Activated naive CD8-positive, alpha-beta T cell treated with anti-CD3 and anti-CD28 coated beads, Interleukin-2, amount 10 ng/mL, durations not matched to agents 7 days and 5 days (primary cell): ENCODE measurements at places on chromosomes 3 and 15. TPM values are rescaled to one million over a fixed set of nuclear protein-coding genes. Genes with fewer than 3 reads are reported as not detected.

Gene CCRL2
- 13.5 TPM for total RNA-seq

Gene LRRIQ4
- 0.22 TPM for total RNA-seq

DNA sequence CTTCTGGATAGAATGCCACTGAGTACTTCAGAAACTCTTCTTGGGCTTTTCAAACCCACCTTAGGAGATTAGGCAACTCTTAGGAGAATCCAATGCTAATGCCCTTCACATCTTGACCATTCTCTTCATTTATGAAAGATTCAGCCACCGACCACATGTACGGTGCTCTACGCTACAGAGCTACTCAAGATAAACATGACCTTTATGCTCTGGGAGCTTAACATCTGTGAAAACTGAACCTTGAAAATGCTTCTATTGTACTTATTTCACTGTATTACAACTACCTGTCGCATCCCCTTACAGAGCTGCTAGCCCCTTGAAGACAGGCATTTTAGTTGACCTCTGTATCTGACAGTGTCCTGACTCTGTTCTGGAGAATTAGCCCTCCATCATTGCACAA, 19.5 kb upstream of the ARRDC4 start:
- H3K4me1 ChIP-seq: no peaks in the 10 kb centered on the region
- no peak overlapping the region for H3K27ac ChIP-seq
- H3K36me3 ChIP-seq: no peaks in the 10 kb centered on the region
- DNase-seq: no peak

DNA sequence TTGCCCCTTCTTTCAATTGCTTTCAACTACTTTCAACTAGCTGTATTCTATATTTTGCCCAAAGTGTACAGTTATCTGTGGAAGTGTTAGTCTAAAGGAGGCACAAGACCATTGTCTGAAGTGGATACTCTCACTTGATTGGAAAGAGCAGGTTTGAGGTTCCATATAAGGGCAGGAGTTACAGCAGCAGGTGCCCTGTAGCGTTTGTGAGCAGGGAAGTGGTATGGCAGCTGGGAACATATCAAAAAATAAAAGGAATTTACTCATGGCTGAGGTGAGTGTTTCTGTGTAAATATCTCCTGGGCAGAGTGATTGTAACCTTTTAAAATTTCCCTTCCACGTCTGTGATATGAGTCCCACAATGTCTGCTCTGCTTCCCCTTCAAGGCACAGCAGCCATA, 38.5 kb upstream of the DNAJC13 start:
- H3K36me3 ChIP-seq: no peaks in the 10 kb centered on the region
- H3K27ac ChIP-seq: no peak overlapping the region
- DNase-seq: no peak
- peaks cover 9% of the 10 kb centered on the region for H3K27me3 ChIP-seq
- no peak overlapping the region for H3K4me3 ChIP-seq
- no peaks in the 10 kb centered on the region for H3K4me1 ChIP-seq

GRCh38 chr15:78049691-78050440, 27.6 kb downstream of the TBC1D2B start:
- peak overlapping the region; percentile 76 for H3K4me3 ChIP-seq
- H3K27me3 ChIP-seq: no peaks in the 10 kb centered on the region
- DNase-seq: no peak
- H3K4me1 ChIP-seq: peaks cover 76% of the 10 kb centered on the region
- peaks cover 30% of the 10 kb centered on the region for H3K36me3 ChIP-seq
- peak overlapping the region; percentile 93 for H3K27ac ChIP-seq

DNA sequence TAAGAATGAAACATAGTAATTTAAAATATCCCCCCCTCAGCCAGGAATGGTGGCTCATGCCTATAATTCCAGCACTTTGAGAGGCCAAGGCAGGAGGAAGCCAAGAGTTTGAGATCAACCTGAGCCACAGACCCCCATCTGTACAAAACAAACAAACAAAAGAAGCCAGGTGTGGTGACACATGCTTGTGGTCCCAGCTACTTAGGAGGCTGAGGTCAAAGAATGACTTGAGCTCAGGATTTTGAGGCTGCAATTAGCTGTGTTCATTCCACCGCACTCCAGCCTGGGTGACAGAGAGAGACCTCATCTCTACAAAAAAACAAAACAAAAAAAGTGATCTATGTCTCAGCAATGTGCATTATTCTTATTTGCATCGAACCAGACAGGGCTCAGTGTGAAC, 800.8 kb downstream of the MCTP2 start:
- H3K36me3 ChIP-seq: no peaks in the 10 kb centered on the region
- H3K27me3 ChIP-seq: no peaks in the 10 kb centered on the region
- no peak for DNase-seq
- no peaks in the 10 kb centered on the region for H3K4me1 ChIP-seq

DNA sequence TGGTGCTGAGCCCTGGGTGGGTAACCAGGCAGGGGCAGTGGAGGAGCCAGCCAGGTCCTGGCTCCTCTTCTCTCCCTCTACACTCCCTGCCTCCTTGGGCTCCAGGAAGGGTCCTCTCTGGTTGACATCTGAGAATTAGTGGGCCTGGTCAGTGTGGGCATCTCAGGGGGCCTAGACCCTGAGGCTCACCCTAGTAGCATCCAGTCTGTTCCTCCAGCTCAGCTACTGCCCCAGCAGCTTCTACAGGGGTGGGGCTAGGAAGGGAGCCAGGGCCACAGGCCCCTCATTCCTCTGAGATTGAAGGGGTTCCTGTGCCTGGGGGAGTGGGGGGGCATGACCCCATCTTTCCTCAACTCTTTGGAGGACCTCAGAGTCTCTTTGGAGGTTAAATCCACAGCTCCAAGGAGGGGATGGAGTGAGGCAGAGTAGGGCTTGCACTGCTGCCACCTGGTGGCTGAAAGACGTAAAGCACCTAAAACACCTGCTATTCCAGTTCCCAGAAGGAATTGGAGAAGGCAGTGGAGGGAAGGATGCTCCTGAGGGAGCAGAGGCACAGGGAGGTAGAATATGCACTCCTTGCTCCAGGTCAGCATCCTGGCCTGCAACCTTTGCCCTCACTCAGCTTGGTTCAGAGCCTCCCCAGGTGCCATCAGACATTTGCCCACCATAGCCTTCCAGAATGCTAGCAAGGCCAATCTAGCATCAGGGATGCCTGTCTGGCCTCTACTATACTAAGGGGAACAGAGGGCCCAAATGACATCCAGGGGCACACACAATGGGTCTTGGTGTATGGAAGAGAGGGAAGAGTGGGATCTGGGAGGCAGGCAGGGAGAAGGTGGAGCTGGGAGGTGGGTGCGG, 25.1 kb downstream of the C3orf18 start:
- peaks cover 1% of the 10 kb centered on the region for H3K4me1 ChIP-seq
- H3K4me3 ChIP-seq: no peak overlapping the region
- no peaks in the 10 kb centered on the region for H3K36me3 ChIP-seq

DNA sequence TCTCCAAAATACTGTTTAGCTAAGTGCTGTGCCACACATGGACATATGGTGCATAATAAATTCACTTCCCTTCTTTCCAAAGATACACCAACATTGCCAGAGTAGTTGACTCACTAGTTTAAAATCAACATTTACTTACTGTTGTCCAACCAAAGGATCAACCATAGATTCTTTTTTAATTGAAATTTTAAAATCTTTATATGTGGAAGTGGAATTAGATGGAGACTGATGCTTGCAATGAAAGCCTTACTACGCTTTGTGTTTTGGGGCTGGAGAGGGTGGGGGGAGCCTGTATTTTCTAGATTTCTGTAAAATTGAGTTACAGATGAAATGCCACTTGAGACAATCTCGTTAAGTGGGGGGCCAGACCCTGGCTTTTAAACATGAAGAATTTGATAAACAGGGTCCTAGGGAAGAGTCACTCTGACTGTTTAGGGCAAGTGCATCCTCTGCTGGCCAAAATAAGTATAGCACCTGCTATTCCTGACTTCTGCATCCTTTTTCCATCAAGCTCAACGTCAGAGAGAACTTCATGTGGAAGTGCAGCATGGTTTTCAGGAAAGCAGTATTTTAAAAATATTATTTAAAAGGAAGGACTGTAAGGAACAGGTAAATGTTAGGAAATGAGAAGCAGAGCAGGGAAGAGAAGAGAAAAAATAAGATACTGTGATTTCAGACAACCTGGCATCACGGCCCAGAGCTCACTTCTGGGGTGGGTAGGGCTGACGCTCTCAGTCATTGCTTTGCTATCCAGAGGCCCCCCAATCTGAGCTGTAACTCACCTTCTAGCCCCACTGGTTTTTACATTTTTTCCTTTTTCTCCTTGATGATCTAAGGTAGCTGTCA, 76.7 kb downstream of the BOC start:
- H3K36me3 ChIP-seq: no peaks in the 10 kb centered on the region
- no peaks in the 10 kb centered on the region for H3K4me1 ChIP-seq
- no peak for DNase-seq
- H3K4me3 ChIP-seq: no peak overlapping the region

GRCh38 chr15:48647962-48648361, 2.5 kb upstream of the FBN1 start:
- H3K4me3 ChIP-seq: no peak overlapping the region
- no peak overlapping the region for H3K27ac ChIP-seq
- H3K36me3 ChIP-seq: no peaks in the 10 kb centered on the region
- H3K4me1 ChIP-seq: peaks cover 4% of the 10 kb centered on the region
- H3K27me3 ChIP-seq: peaks cover 52% of the 10 kb centered on the region
- DNase-seq: no peak

Gene RAD51
- total RNA-seq: 52.4 TPM

DNA sequence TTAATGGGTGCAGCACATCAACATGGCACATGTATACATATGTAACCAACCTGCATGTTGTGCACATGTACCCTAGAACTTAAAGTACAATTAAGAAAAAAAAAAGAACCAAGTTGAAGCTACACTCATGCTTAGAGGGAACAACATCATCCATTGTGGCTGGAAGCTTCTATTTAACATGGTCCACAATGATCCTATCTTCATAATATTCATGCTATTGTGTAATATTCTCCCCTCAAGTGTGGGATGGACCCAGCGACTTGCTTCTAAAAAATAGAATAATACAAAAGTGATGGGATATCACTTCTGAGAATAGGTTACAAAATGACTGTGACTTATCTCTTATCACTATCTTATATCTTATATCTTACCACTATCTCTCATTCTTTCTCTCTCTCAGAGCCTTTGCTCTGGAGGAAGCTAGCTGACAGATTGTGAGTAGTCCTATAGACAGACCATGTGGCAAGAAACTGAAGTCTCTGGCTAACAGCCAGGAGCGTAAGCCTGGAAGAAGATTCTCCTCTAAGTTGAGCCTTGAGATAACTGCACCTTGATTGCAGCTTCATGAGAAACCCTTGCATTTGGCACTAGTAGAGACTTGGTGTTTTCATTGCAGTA, 198.5 kb upstream of the MRPL3 start:
- H3K27ac ChIP-seq: no peak overlapping the region
- no peaks in the 10 kb centered on the region for H3K4me1 ChIP-seq
- no peak for DNase-seq
- no peak overlapping the region for H3K4me3 ChIP-seq
- no peaks in the 10 kb centered on the region for H3K36me3 ChIP-seq
- peaks cover 4% of the 10 kb centered on the region for H3K27me3 ChIP-seq

Gene ZNF860
- not detected for total RNA-seq

Gene HHATL
- not detected for total RNA-seq

GRCh38 chr3:151879679-151880415, 6.4 kb downstream of the SUCNR1 start:
- H3K36me3 ChIP-seq: no peaks in the 10 kb centered on the region
- no peak overlapping the region for H3K4me3 ChIP-seq
- DNase-seq: no peak

DNA sequence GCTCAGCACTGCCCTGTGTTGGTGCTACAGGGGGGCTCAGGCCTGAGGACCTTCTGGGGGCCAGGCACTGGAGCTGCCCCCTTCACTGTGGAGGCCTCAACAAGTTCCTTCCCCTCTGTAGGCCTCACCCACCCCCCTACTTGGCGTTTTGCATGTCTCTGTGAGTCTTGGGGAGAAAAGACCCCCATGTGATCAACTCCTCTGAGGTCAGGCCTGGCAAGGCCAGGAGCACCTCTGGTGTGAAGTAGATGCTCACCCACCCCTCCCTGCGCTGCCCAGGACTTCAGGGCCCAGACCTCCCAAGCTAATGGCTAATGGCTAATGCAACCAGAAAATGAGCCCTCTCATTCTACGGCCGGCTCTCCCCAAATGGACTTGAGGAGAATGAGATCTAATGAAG, 34.2 kb upstream of the CHRNB4 start:
- H3K27me3 ChIP-seq: no peaks in the 10 kb centered on the region
- no peak overlapping the region for H3K4me3 ChIP-seq
- no peaks in the 10 kb centered on the region for H3K4me1 ChIP-seq

DNA sequence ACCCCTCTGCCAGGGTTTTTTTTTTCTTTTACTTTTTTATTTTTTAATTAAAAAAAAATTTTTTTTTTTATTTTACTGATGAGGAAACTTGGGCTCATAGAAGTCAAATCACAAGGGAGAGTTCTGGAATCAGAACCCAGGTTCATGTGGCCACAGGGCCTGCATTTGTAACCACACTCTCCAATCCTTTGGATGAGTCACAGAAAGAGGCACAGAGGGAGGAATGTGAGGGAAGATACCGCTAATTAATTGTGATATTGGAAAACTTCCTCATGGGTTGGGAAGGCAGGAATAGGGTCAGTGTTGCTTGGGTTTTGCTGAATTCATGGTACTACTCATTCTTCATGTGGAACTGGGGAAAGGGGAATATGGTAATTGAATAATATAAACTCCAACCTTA, 132.9 kb upstream of the SLC6A11 start:
- no peaks in the 10 kb centered on the region for H3K36me3 ChIP-seq
- no peak overlapping the region for H3K4me3 ChIP-seq
- DNase-seq: no peak
- H3K27ac ChIP-seq: no peak overlapping the region
- no peaks in the 10 kb centered on the region for H3K4me1 ChIP-seq

Gene LRRC31
- not detected for total RNA-seq

Gene SLCO3A1
- total RNA-seq: 29.5 TPM

- H3K27me3 ChIP-seq: peaks cover 2% of the 10 kb centered on the region
- H3K36me3 ChIP-seq: peaks cover 26% of the 10 kb centered on the region
- H3K4me1 ChIP-seq: peaks cover 43% of the 10 kb centered on the region
- peak overlapping the region; percentile 46 for H3K4me3 ChIP-seq
- H3K27ac ChIP-seq: peak overlapping the region; percentile 71
Observed at GRCh38 chr15:95875121-95875643, 455.3 kb upstream of the NR2F2 start.

Gene TMEM212
- not detected for total RNA-seq

- no peaks in the 10 kb centered on the region for H3K27me3 ChIP-seq
- H3K36me3 ChIP-seq: peaks cover 9% of the 10 kb centered on the region
Observed at GRCh38 chr3:42936157-42936981, 30.4 kb downstream of the ZNF662 start.

DNA sequence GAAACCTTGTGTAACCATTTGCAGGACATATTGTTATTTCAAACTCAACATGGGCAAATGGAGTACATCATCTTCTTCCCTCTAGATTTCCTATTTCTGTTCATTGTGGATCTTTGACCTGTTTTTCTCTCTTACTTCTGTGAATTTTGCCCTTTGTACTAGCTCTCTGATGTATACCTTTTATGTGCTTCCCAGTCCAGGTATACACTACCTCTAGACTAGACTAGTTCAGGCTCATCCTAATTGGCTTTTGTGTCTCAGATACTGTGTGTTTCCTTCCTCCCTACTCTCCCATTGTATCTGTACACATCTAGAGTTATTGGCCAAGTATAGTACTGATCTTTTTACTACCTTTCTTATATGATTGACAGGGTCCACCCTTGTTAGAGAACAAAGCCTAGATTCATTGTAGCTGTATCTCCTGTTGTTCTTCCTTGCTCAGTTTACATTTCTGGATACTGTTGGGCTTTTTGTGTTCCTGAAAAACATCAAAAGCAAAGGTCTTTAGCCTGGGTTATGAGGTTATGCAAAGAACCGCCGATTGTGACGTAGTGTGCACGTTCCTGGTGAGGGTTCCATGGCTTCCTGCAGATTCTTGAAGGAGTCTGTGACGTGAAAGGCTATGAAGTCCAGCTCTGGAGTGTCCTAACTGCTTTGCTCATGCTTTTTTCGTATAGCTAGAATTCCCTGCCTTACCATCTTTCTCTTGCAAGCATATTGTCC, 167.4 kb downstream of the KLHL25 start:
- no peak for DNase-seq
- H3K27ac ChIP-seq: peak overlapping the region; percentile 1
- H3K4me3 ChIP-seq: no peak overlapping the region
- H3K36me3 ChIP-seq: peaks cover 20% of the 10 kb centered on the region
- H3K27me3 ChIP-seq: no peaks in the 10 kb centered on the region

Gene ZNF662
- 2.2 TPM for total RNA-seq
